ENCODE measurements at places on chromosomes 13 and 19.

DNA sequence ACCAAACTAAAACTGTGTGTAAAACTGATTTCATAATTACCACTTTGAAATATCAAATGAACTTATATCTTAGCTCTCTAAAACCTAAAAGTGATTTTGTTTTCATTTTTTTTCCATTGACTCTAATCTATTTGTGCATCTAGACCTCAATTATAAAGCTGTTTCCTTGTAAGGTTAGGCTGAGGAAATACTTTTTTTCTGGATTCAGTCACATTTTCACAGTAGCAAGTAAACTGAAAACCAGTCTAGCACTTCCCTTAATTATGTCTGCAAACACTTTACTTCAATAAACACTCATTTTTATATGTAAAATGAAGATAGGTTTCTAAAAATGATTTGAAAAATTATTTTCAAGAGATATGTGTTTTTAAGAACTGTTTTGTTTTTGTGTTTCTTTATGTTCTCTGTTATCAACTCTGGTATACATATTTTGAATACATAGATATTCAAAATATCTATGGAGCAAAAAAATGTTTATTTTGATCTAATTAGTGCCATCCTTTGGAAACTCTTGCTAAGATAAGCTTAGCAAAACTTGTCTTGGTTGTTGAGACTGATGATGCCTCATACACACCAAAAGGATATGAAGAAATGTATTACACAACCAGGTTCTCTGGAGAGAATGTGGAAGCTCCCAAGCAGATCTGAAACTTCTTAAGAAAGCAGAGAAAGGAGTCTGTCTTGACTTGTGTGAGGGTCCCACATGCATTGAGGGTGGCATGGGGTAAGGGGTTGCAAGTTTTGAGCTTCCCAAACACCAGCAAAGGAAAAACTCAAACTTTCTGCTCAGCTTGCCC, 1887.4 kb downstream of the PCDH9 start:
- no peak for DNase-seq

DNA sequence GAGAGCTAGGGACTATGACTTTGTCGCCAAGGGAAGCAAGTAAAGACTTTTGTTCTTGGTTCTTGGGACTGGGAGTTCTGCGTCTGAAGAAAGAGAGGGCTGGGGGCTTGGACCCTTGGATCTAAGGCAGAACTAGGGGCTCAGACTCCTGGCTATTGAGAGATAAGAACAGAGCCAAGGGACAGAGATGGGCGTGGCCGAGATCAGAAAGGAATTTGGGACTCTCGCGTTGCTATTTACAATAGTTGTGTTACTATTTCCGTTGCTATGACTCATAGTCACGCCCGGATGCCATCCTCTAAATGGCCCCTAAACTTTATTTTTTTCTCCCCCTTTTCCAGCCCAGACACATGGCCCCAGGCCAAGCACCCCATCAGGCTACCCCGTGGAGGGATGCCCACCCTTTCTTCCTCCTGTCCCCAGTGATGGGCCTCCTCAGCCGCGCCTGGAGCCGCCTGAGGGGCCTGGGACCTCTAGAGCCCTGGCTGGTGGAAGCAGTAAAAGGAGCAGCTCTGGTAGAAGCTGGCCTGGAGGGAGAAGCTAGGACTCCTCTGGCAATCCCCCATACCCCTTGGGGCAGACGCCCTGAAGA, 759 bp downstream of the PPP1R15A start:
- DNase-seq = peak; percentile 97

DNA sequence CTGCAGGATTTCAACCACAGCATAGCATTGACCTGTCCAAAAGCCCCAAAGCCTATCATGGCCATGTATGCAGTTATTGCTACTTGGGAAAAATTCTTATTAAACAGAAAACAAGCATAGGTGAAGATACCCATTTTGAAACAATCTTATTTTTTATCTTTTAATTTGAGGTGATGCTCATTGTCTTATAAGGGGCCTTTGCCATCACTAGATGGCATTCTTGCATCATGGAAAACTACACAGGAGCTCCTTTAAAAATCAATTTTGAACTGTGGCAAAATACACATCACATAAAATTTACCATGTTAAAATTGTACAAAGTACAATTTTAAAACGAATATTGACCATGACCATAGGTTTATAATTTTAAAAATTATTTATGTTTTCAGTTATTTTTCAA, 38.9 kb upstream of the ZNF835 start:
- DNase-seq = no peak

- DNase-seq = no peak
Measured at GRCh38 chr19:34118879-34119748, 53.2 kb upstream of the LSM14A start.

DNA sequence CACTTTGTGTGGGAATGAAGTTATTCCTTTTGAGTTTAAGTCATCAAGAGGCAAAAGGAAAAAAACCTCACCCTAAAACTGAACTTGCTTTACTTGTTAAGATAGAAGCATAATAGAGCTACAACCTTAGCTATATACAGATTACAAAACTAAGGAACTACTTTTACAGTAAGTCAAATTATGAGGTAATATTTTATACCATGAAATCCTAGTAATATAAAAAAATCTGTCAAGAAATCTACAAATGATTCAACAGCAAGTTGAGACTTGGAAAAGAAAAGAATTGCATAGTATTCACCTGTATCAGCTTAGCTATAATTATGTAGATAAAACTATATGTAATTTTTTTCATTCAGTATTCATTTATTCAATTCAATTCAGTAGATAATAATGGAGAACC, 335.3 kb downstream of the KLF5 start:
- no peak for DNase-seq

GRCh38 chr13:73870036-73870741, 264.0 kb downstream of the KLF12 start:
- no peak for DNase-seq

DNA sequence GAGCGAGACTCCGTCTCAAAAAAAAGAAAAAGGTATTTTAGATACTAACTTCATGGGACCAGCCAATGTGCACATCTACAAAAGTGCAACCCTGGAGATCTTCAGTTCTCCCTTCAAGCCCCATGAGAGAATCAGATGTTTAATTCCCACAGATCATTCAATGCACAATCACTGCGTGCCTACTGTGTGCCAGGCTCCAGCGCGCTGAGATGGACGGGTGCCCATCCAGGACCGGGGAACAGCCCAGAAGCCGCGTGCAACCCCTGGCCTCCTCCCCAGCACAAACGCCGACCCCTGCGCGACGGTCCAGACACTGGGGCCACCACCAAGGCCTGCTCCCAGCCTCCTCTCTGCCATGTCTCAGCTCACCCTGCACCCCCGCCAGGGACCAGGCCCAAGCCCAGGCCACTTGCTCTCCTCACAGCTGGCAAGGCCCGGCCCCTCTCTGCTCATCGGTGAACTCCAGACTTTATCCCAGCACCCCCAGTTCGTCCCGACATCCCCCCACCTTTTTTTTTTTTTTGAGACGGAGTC, 5.3 kb downstream of the BTBD2 start:
- DNase-seq = no peak

- peak; percentile 34 for DNase-seq
Measured at GRCh38 chr19:38319421-38320258, at the start of gene KCNK6. Gene KCNK6 (plus strand): TSS chr19:38319845. CDS start chr19:38319951, 106 bp downstream.

DNA sequence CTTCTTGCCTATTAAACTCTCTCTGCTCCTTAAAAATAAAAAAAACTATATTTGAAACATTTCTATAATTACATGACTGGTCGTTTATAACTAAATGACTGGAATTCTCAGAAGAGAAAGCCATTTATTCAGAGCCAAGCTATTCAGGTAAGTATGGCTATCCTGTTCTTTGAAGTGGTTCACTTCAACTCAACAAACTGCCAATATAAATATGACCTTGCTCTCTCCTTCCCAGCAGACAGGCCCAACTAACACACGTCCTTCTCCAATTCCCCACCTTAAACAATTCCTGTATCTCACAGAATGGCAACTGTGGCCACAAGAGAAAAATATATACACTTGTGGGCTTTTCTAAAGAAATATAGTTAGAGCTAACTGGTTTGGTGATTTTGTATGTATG, 153.9 kb downstream of the MIPEP start:
- DNase-seq = no peak
